ENCODE measurements at places on chromosomes 3 and 15. TPM values are rescaled to one million over a fixed set of nuclear protein-coding genes. Genes with fewer than 3 reads are reported as not detected.

SLC28A2 gene
- total RNA-seq = not detected

BNC1 gene
- total RNA-seq = 17.0 TPM

KCNMB2 gene
- total RNA-seq = not detected

SLC12A8 gene
- total RNA-seq = 2.7 TPM

ANKRD63 gene
- 0.09 TPM for total RNA-seq

FOXB1 gene
- not detected for total RNA-seq

All from endothelial cell of coronary artery (primary cell).